ENCODE measurements at places on chromosomes 4 and X. TPM values are rescaled to one million over a fixed set of nuclear protein-coding genes. Genes with fewer than 3 reads are reported as not detected.

RAB9B gene
- 0.22 TPM for total RNA-seq

ADH1A gene
- not detected for total RNA-seq

SLC2A9 gene
- total RNA-seq = 0.43 TPM

EPHA5 gene
- total RNA-seq = not detected

MANBA gene
- 9.8 TPM for total RNA-seq

CDX4 gene
- total RNA-seq = not detected

GRCh38 chr4:36269101-36269500, 12.3 kb upstream of the DTHD1 start:
- peaks cover 34% of the 10 kb centered on the region for H3K4me1 ChIP-seq
- H3K4me3 ChIP-seq = no peak overlapping the region
- H3K27ac ChIP-seq = no peak overlapping the region
- no peaks in the 10 kb centered on the region for H3K27me3 ChIP-seq
- peak; percentile 53 for DNase-seq
- H3K36me3 ChIP-seq = no peaks in the 10 kb centered on the region

- no peaks in the 10 kb centered on the region for H3K27me3 ChIP-seq
- peaks cover 5% of the 10 kb centered on the region for H3K36me3 ChIP-seq
- H3K27ac ChIP-seq = peak overlapping the region; percentile 44
- H3K4me3 ChIP-seq = no peak overlapping the region
- H3K4me1 ChIP-seq = peaks cover 39% of the 10 kb centered on the region
- no peak for DNase-seq
These were observed 13.8 kb downstream of the ACSL4 start for GRCh38 chrX:109719264-109719663.

- no peak overlapping the region for H3K27ac ChIP-seq
- no peaks in the 10 kb centered on the region for H3K36me3 ChIP-seq
These were observed 2.7 kb downstream of the NDP start for GRCh38 chrX:43970528-43970927.

GRCh38 chr4:78022517-78022916, 34.6 kb upstream of the FRAS1 start:
- DNase-seq = no peak
- H3K4me3 ChIP-seq = no peak overlapping the region
- no peak overlapping the region for H3K27ac ChIP-seq

DNA sequence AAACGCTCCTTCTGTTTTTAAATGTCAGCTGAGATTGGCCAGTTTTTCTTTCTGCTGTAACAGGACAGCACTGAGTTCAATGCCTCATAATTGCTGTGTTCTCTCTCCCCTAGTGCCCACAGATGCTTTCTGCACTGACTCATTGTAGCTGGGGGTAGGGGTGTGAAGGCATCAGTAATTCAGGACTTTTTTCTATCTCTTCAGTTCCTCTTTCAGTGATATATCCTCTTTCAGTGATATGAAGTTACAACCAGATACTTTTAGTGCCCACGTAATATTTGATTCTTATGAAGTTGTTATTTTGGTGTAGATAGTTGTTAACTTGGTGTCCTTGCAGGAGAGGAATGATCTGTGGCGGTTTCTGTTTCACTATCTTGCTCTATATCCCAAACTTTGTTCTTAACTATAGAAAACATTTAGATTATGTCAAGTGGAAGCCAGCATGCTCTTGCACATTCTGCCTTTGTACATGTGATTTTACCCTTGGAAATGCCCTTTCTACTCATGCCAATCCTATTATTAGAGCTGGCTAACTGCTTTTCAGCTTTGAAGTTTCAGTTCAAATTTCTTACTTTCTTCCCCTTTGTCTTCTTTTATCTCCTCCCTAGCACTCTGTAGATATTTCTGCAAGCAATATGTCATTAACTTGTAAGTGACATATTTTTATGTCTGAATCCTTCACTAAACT, 1258.4 kb downstream of the FAM133A start:
- no peak overlapping the region for H3K27ac ChIP-seq
- no peak overlapping the region for H3K4me3 ChIP-seq
- no peaks in the 10 kb centered on the region for H3K27me3 ChIP-seq
- no peaks in the 10 kb centered on the region for H3K4me1 ChIP-seq

GRCh38 chr4:115944146-115944905, 830.9 kb upstream of the NDST4 start:
- no peaks in the 10 kb centered on the region for H3K36me3 ChIP-seq
- H3K27me3 ChIP-seq = no peaks in the 10 kb centered on the region
- H3K4me3 ChIP-seq = no peak overlapping the region
- no peak for DNase-seq

GRCh38 chr4:130131536-130131935, 1035.6 kb downstream of the C4orf33 start:
- no peaks in the 10 kb centered on the region for H3K27me3 ChIP-seq
- H3K36me3 ChIP-seq = no peaks in the 10 kb centered on the region
- no peak for DNase-seq
- H3K4me1 ChIP-seq = no peaks in the 10 kb centered on the region
- H3K27ac ChIP-seq = no peak overlapping the region
- H3K4me3 ChIP-seq = no peak overlapping the region

- H3K4me1 ChIP-seq = no peaks in the 10 kb centered on the region
- no peak for DNase-seq
- H3K36me3 ChIP-seq = no peaks in the 10 kb centered on the region
- H3K27me3 ChIP-seq = peaks cover 2% of the 10 kb centered on the region
- no peak overlapping the region for H3K4me3 ChIP-seq
- no peak overlapping the region for H3K27ac ChIP-seq
These were observed 69.9 kb upstream of the ESX1 start for GRCh38 chrX:104324461-104325212.

GRCh38 chr4:113760094-113760794, 1.3 kb downstream of the CAMK2D start:
- peak; percentile 47 for DNase-seq
- H3K4me3 ChIP-seq = peak overlapping the region; percentile 95
- H3K27ac ChIP-seq = peak overlapping the region; percentile 99
- peaks cover 42% of the 10 kb centered on the region for H3K4me1 ChIP-seq

DNA sequence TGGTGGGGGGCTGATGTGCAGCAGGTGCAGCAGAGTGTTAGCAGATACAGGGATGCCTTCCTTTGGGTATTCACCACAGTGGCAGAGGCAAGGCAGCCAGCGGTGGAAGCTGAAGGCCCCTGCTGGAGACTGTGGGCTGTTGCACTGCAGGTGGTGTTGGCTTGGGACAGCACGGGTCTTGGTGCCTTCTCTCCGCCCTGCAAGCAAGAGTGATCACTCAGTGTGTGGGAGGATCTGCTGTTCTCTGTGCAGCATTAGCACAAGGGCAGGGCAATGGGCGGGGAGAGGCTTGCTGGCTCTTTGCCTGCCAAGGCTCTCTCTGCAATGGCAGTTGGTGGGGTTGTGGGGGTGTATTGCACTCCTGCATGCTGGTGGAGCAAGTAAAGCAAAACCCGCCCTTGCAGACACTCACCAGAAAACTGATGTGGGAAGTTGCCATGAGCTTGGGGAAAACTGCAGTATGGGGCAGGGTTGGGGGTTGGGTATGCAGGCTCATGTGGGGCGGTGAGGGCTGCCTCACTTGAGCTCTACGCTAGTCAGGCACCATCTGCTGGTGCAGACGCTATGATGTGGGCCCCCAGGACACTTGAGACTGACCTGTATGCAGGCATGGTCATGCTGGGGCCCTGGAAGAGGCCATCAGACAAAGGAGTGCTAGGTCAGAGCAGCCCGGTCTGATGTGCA, 820.8 kb upstream of the GRIA3 start:
- no peaks in the 10 kb centered on the region for H3K36me3 ChIP-seq
- no peak overlapping the region for H3K27ac ChIP-seq
- H3K27me3 ChIP-seq = no peaks in the 10 kb centered on the region
- DNase-seq = no peak
- no peaks in the 10 kb centered on the region for H3K4me1 ChIP-seq

DNA sequence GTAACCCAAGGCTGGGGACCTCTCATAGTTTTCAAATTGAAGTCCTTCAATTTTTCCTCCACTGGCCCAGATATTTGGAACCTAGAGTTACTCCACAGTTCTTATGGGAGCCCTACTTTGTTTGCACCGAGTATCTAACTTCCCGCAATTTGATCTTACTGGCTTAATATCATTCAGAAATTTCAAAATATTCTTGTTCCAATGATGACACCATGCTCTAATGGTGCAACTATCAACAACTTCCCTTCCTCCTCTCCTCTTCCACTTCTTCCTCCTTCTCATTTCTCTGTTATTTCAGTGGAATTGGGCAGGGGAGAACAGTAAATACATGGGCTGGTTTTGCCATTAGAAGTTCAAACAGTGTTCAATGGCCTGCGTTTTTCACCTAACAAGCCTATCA, 20.2 kb downstream of the PDCL2 start:
- peaks cover 3% of the 10 kb centered on the region for H3K36me3 ChIP-seq
- H3K27me3 ChIP-seq = peaks cover 5% of the 10 kb centered on the region
- H3K4me3 ChIP-seq = no peak overlapping the region
- H3K4me1 ChIP-seq = no peaks in the 10 kb centered on the region
- no peak overlapping the region for H3K27ac ChIP-seq
